ENCODE measurements at places on chromosomes 16 and 17. TPM values are rescaled to one million over a fixed set of nuclear protein-coding genes. Genes with fewer than 3 reads are reported as not detected.

DNA sequence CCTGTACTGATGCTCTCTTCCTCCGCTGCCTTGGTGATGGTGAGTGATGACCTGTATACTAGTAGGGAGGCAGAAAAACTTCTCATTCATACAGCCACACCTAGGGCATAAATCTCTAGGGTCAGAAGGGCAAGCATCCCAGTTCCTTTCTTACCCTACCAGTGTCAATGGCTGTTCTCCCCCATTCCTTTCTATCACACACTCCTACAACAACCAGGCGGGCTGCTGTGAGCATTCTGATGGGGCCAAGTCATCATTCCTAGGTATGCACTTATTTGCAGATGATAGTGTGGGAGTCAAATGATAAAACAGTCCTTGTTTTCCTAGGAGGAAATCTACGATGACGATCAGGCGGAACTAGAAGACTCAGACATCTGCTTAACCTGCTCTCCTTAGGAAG is 14.0 kb upstream of the SLC6A4 start:
- no peak for DNase-seq

- DNase-seq: no peak
Observed at GRCh38 chr16:2787961-2788360, 601 bp upstream of the PRSS33 start.

- DNase-seq: no peak
Observed at GRCh38 chr16:47469227-47469626, 8.1 kb downstream of the PHKB start.

GRCh38 chr16:53224951-53225533 is 170.3 kb downstream of the CHD9 start:
- DNase-seq: no peak

DNA sequence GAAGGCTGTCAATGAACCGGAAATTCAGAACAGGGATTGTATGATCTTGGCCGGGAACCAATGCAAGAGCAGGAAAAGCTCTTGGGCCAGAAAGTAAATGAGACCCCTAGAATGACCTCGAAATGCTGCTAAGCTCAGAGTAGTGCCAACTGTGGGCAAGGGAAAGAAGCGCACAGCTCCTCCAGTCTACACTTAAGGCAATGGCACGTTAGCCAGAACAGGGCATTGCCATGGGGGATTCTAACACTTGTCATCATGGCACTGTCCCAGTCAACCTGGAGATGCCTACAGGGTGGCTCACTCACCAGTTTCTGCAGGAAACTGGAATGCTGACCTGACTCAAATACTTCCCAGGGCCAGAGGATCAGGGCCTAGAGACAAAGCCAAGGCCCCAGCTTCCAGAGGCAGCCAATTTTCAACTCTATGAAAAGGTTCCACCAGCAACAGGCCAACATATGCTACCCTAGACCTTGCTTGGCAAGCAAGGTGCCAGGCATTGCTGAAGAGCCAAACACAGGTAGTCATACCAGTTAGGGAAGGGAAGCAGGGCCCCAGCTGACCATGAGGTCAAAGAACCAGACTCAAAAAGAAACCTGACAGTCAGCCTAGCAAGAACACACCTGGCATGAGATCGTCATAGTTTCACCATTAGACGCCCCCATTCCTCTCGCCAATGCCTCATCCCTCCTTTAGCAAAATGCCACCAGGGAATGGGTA is 34.9 kb downstream of the ARHGAP17 start:
- no peak for DNase-seq

UMOD gene
- total RNA-seq: not detected

GRCh38 chr16:70696952-70697593 is 11.2 kb upstream of the MTSS2 start:
- peak; percentile 81 for DNase-seq

- DNase-seq: no peak
Observed at GRCh38 chr16:82322177-82322576, 152.2 kb upstream of the MPHOSPH6 start.

CENPN gene
- 8.2 TPM for total RNA-seq

- no peak for DNase-seq
Observed at GRCh38 chr16:11706180-11706742, 36.4 kb downstream of the TXNDC11 start.

TM4SF5 gene
- total RNA-seq: not detected

DNA sequence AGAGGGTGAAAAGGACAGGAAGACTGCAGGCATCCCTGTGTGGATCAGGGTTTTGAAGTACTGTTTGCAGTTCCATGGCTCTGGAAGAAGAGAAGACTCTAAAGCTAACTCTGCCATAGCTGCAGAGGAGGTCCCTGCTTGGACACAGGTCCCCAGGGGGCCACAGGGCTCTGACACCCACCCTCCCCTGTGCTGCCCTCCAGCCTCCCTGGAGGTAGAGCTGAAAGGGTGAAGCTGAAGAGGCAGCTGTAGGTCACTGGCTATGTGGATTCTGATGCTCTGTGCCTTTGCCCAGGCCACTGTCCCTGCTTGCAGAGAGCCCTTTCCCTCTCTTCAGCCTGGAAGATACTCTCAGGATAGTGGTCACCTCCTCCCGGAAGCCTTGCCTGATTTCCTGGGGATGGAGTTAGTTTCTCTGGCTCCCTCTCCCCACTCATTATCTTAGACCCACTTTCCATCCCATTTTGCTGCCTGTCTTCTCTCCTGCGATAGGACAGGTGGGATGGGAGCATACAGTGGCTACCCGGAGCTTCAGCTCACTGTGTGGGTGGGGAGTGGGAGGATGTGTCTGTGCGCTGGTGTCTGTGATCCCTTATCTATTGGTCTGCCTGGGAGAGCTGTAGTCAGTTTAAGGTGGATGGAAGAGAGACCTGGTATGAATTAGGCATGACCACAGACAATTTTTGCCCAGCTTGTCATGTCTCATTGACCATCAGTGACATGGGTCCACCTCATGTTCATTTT is 89.8 kb upstream of the TMEM97 start:
- no peak for DNase-seq

DNA sequence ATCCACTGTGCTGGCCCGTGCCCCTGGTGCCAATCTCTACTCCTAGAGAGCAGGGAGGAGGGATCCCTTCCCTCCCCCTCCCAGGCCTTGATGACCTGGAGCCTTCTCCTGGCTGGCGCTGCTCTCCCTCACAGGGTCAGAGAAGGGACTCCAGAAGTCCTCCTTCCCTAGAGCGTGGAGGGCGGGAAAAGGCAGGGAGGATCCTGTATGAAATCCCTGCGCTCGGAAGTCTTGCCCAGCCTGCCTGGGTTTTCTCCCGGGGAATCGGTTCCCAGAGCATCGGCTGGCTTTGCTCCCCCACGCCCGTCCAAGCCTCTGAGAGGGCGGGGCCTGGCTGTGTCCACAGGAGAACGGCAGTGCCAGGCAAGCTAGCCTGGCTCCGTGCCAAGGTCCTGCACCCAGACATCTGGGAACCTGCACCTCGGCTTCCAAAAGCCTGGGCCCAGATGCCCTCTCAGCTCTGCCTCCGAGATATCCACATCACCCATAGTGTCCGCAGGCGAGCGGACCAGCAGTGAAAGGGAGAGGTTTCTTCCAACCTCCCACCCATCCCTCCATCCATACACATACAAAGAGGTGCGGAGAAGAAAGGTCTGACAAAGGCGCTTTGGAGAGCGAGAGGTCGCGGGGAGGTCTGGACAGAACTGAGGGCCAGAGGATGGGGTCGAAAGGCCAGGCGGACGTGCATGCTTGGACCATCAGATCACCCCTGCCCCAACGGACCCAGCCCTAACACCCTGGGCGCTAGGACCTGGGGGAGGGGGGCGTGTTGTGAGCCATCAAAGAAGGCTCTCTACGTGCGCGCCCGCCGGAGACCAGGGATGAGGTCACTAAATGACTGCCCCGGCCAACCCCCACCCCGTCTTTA is 1.1 kb downstream of the MPP2 start:
- DNase-seq: peak; percentile 70

GRCh38 chr17:34151102-34151501 is 104.0 kb upstream of the CCL2 start:
- DNase-seq: no peak

GRCh38 chr17:78001182-78001581 is 42.7 kb downstream of the TNRC6C start:
- DNase-seq: no peak

CCL4L2 gene
- total RNA-seq: 6.1 TPM

CFAP97D1 gene
- 0.16 TPM for total RNA-seq

- no peak for DNase-seq
Observed at GRCh38 chr16:85908889-85909589, 10.1 kb downstream of the IRF8 start.

DNA sequence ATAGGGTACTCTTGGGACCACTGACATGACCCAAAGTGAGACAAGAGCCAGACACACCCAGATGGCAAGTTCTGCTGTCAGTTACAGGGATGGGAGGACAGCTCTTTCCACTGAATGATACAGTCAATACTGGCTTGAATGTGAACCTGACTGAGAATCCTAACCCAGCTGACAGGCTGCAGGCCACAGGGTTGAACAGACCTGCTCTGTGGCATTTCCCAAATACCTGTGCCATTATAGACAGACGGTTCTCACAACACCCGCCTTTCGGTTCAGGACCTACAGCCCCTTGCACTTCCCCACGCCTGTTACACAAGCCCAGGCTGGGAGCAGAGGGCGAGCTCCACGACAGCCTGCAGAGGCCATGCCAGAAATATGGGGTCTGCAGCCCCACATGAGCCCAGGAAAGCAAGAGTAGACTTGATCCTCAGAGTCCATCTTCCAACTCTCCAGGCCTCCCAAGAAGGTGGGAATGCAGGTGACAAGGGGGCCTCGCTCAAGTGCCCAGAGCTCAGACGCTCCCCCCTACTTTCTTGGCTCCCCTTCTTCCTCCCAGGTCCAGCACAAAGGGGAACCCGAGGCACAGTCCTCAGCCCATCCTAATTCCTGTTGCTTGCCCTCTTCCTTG is 314.3 kb downstream of the SOX9 start:
- no peak for DNase-seq

GRCh38 chr16:55253987-55254386 is 70.0 kb upstream of the IRX6 start:
- no peak for DNase-seq

GRCh38 chr17:4087911-4088693 is 54.7 kb downstream of the ZZEF1 start:
- DNase-seq: no peak

IRF8 gene
- total RNA-seq: 20.2 TPM

- no peak for DNase-seq
Observed at GRCh38 chr17:39834017-39834416, 30.1 kb downstream of the IKZF3 start.

DNA sequence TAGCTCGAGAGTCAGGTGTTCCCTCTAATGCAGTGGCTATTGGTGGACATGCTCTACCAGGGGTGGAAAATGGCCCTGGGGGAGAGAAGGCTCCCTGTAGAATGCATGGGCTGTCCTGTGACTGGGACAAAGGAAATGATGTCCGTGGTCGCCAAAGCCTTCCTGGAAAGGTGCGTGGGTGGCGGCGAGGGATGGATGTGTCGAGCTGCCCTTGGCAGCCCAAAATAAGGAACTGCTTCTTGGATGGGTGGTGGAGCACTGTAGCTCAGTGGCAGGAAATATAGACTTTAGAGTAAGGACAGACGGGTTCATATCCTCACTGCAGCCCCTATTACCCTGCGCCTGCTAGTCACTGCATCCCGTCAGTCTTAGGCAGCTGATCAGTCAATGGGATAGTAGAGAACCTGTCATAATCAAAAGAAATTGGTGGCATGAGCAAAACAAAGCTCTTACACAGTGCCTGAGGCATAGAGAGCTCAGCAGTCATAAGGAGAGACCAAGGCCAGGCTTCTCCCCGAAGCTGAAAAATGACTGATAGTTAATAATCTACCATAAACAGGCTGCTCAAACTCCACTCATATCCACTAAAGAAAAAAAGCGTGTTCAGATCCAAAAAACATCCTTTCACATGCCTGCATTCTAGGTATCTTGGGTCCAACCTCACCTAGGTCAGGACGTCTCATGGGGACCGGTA is 123.5 kb upstream of the PLCG2 start:
- no peak for DNase-seq

- DNase-seq: no peak
Observed at GRCh38 chr16:1264345-1265089, 8.6 kb downstream of the TPSD1 start.
